ENCODE measurements at places on chromosomes 4 and X.
A peak's percentile ranks its signal among the peaks of the same experiment; 100 is the strongest.

- no peak for DNase-seq
Measured at GRCh38 chr4:16824278-16824806, 74.1 kb downstream of the LDB2 start.

GRCh38 chr4:6524436-6524835 lies 50.6 kb upstream of the MAN2B2 start:
- no peak for DNase-seq

DNA sequence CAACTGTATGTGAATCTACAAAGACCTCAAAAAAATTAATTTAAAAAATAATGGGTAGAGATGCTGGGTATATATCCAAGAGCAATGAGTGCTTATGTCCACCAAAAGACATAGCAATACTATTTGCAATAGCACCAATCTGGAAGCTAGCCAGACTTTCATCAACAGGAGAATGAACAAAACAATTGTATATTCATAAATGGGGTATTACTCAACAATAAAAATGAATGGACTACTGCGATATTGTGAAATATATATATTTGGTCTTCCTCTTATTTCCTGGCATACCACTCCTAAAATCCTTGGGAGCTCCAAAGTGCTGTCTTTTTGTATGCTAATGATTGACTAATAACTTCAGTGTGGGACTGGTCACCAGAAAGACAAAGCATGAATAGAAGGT lies 77.5 kb downstream of the MSN start:
- no peak for DNase-seq

DNA sequence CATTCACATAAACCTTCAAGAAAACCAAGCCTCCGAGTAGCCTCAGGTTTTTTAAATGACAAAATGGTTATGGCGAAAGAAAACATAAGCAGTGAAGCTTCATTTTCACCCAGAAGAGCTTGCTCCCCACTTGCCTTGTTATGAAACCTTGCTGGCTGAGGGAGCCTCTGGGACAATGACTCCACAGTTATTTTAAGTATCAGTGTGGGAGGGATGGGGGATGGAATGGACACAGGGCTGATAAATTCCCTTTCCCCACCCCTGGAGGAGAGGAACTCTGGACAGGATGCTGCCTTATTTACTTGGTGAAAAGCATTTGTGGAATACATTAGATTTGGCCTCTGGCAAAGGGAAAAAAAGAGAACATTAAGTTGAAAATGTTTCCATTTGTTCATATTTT lies 220.7 kb upstream of the CNKSR2 start:
- DNase-seq = no peak

DNA sequence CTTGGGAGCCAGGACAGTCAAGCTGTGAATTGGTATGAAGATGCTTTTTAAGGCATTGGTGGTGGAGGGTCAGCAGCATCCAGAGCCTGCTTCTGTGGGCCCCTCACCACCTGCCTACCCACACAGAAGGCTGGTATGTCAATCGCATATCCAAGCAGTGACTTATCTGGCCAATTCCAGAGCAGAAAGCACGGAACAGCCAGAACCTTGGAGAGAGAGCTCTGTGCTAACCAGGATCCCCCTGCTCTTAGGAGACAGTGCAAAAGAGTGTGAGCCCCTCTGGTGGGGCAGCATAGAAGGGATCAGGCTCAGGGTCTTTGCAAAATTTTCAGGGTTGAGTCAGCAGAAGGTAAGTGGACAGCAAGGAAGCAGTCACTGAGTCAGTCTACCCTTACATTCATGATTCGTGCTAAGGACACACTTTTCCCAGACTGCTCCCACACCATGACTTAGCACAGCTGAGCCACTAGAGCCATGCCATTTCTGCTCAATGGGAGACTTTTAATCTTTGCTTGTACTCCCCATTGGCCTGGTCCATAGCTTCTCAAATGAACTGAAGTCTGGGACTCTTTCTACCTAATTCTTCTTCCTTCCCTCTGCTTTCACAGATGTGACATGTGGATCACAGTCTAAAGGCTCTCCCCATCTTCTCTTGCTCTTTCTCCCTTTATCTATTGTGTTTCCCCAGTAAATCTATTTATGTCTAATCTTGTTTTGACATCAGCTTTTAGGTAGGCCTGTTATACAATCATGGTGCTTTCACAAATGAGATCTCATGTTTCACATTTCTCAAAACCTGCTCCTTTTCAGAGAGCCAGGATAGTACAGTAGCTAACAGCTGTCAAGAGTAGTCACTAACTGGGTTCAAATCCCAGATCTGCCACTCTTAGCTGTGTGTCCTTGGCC lies 20.0 kb downstream of the MORF4L2 start:
- DNase-seq = no peak

- DNase-seq = no peak
Measured at GRCh38 chrX:40953369-40953768, 131.9 kb upstream of the USP9X start.

- no peak for DNase-seq
Measured at GRCh38 chr4:159966746-159967145, 863.9 kb downstream of the RAPGEF2 start.

DNA sequence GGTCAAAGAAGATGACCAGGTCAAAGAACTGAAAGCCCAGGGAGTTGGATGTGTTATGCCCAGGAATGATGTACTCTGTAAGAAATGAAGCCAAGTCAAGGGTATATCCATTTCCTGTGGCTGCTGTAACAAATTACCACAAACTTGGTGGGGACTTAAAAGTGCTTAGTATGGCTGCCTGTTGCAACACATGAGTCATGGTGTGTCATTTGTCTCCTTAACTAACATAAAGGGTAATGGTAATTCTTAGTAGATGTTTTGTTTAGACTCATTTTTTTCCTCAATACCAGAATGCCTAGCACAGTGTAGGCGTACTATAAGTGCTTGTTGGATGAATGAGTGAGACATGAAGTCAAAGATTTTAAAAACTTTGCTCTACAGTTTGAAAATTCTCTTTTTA lies 45.7 kb downstream of the SYTL5 start:
- DNase-seq = no peak

DNA sequence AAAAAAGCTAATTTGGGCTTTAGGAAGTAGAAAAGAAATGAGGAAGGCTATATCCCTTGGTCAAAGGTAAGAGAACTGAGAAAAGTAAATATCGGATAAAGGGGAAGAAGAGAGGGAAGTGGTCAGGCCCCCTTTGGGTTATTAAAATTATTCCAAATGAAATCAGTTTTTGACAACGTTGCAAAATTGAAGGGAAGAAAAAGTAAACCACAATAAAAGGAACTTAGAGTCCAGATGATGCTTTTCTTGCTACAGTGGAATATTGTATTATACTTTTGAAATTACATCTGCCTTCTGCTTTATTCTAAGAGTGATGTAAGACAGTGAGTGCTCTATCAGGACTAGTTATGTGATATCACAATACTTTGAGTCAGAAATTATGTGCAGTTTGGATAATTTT lies 59.4 kb upstream of the RBPJ start:
- DNase-seq = no peak

DNA sequence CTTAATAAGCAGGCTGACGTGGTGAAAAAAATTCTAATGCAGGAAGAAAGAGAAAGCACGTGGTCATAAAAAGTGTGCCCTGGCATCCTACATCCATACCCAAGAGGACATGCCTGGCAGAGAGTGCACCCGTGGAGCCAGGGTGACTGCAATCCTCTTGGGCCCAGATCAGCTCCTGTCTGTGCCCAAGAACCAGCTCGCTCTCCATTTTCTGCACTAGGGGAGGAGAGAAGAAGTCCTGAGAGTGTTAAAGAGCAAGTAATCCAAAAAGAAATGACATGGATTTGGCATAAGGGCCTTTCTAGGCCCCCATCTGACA lies 483.1 kb downstream of the BCOR start:
- no peak for DNase-seq

DNA sequence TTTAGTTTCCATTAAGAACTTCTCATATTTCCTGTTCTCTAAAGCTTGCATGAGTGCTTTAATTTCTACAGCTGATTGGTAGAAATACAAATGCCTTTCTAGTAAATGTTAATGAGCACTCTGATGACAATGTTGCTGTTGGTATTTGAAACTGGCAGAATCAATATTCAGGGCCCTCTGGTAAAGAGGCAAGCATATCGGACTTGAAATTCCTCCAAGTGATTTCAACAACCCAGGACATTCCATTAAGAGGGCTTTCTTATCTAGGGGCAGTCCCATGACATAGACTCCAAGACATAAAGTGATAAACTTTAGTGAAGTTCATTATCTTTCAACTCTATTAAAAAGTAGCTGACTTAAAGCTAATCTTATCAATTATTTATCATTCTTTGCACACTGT lies 83.1 kb upstream of the VCX start:
- DNase-seq = no peak

DNA sequence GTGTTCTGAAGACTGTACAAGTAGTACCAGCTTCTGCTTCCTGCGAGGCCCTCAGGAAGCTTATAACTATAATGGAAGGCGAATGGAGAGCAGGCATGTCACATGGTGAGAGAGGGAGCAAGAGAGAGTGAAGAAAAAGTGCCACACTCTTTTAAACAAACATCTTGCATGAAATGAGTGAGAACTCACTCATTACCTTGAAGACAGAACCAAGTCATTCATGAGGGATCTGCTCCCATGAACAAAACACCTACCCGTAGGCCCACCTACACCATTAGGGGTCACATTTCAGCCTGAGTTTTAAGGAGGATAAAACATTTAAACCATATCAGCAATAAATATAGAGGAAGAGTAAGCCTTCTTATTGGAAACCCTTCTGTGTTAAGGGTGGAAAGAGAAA lies 19.4 kb downstream of the P2RY10 start:
- no peak for DNase-seq

DNA sequence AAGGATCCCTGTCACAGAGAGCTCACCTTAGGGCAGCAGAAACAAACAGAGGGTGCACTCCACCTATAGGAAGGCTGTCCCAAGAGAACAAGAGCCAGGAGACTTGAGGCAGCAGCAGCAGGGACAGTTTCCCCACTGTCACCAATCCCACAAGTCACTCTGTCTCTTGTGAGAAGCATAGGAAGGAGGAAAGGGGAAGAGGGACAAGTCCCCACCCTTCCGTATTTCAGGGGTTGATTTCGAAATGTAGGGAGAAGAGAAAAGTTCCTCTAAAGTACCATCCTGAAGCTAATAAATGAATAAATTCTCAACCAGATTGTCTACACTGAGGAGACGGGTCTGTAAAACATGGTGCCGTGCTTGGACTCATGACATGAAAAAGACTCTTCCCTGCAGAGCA lies 9.5 kb upstream of the TLR8 start:
- no peak for DNase-seq

DNA sequence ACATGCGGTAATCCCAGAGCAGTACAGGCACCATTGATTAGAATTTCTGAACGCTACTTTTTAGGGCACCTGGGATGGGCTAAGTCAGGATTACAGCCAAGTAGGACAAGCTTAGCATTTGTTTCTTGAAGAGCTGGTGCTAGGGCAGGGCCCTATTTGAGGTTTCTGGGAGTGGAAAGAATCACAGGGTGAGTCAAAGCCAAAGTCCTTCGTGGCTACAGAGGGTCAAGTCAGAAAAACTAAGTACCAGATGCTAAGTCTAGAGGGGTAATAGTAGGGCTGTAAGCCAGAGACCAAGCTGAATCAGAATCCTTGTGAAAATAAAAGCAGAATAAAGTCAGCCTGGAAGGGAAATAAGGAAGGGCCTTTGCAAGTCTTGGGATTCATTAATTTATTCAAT lies 448.6 kb downstream of the ZIC3 start:
- no peak for DNase-seq

DNA sequence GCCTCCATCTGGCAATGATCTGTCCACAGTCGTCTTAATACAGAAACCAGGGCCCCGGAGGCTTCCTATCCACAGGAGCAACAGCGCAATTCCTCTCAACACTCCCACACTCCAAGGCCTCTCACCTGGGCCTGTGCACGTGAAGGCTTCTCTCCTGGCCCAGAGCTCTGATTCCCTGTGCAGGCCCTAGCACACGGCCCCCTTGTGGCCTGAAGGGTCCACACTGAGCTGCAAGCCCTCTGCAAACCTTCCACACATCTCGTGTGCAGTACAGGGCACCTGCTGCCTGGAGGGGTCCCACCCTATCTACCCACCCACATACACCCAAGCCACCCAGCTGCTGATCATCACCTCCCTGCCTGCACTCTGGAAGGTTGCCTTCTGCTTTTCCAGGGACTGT lies 150.1 kb upstream of the NUDT10 start:
- no peak for DNase-seq

DNA sequence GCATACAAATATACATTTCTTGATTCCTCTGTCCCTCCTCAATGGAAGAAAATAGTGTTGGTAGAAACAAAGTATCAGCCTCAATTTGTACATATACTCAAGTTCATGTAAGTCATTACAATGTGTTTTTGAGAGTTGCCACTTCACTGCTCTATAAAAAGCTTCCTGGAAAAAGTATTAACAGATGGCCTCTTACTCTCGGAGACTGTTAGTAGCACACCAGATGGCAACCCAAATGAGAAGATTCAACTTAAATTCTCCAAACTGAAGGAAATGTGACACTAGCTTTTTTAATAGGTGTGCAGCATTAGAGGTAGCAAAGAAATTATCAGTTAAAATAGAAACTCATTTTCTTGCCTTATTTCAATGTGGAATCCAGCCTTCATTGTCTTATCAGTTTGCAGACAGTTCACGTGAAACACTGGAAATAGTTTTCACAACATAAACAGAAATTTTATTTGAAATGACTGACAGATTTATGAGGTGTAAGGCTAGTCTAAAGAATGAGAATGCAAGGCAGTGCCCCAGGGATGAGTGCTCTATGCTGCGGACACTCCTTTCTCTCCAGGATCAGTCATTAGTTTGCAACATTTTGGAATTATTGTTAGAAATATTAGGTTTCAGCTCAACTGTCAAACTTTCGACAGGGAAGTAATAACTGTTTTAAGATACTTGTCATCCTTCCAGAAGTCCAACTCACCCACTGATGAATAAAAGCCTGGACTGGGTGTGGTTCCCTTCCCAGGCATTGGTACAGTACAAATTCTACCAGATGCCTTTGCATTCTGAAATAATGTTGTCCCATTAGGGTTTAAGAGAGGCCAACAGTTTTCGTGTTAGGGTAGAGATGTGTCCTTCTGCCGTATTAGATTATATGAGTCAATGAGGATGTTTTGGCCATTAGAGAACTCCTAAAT lies 50.9 kb downstream of the IDS start:
- no peak for DNase-seq

GRCh38 chr4:8723222-8723980 lies 130.8 kb downstream of the CPZ start:
- DNase-seq = peak; percentile 58

DNA sequence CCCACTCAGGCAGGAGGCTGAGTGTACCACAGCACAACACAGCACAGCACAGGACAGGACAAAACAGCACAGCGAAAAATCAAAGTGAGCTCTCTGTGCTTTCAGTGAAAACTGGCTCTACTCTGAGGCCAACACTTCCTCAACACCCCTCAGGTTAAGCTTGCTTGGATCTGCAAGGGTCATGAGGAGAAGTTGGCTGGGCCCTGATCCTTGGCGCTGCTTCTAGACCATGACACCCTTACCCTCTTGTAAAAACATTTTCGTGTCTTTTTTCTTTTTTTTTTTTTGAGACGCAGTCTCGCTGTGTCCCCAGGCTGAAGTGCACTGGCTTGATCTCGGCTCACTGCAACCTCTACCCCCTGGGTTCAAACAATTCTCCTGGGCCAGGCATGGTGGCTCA lies 25.3 kb downstream of the USP46 start:
- DNase-seq = no peak
